MG63 (cell line): ENCODE measurements at places on chromosomes 2 and 18. TPM values are rescaled to one million over a fixed set of nuclear protein-coding genes. Genes with fewer than 3 reads are reported as not detected.

- no peak for DNase-seq
Measured at GRCh38 chr2:30346471-30347169, 100.4 kb upstream of the LCLAT1 start.

GRCh38 chr2:26917135-26917836 is 53.2 kb upstream of the MAPRE3 start:
- no peak for DNase-seq

DNA sequence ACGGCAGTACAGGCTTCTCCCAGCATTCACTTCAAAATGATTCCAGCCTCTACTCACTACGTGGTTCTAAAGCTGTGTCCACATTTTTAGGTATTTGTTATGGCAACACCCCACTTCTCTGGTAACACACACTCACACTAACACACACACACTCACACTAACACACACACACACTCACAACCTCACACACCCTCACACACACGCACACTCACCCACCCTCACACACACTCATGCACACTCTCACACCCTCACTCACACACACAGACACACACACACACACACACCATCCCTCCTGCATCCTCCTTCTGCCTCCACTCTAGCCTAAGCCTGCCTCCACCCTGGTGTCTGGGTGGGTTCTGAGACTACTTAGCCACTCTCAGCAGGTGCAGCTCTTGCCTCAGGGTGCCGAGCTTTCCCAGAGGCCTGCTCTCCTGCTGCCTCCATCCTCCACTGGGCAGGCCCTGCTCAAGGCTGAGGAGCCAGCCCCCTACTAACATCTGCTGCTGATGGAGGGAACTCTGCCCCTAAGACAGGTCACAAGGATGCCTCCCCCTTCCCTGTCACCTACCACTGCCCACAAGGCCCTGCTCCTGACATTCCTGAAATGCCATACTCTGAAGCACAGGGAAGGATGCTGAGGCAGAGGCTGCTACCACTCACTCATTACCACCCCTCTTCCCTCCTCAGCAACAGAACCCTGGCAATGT is 63.9 kb downstream of the NCAPH start:
- no peak for DNase-seq

The STARD6 gene
- 1.3 TPM in 1 of 2 replicates, not detected in the other for total RNA-seq

DNA sequence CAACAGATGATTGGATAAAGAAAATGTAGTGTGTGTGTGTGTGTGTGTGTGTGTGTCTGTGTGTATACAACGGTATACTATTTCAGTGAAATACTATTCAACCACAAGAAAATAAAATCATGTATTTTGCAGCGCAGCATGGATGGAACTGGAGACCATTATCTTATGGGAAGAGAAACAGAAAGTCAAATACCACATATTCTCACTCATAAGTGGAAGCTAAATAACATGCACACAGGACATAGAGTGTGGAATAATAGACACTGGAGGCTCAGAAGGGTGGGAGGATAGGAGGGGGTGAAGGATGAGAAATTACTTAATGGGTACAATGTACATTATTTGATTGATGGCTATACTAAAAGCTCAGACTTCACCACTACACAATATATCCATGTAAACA is 609.1 kb upstream of the SLC39A10 start:
- no peak for DNase-seq

GRCh38 chr2:109382951-109383350 is 230.8 kb downstream of the SEPTIN10 start:
- DNase-seq, result peak; percentile 53

The ST6GAL2 gene
- total RNA-seq, result not detected in 2 replicates

DNA sequence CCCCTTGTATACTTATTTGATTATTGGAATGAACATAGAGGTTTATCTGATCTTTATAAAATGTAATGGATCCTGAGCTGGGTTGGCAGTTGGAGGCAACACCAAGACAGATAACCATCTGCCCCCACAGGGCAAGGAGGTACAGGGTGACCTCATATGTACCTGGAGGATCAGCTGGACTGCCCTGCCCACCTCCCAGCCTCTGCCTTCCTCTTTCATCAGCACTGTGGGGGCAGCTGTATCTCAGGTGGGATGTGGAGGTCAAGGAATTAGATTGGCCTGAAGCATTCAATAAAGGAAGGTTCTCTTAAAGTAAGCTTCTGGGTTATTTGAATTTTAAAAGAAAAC is 92.6 kb downstream of the LYPD6 start:
- no peak for DNase-seq

The LYG2 gene
- not detected in 2 replicates for total RNA-seq

GRCh38 chr18:79365701-79366100 is 30.0 kb upstream of the NFATC1 start:
- no peak for DNase-seq

DNA sequence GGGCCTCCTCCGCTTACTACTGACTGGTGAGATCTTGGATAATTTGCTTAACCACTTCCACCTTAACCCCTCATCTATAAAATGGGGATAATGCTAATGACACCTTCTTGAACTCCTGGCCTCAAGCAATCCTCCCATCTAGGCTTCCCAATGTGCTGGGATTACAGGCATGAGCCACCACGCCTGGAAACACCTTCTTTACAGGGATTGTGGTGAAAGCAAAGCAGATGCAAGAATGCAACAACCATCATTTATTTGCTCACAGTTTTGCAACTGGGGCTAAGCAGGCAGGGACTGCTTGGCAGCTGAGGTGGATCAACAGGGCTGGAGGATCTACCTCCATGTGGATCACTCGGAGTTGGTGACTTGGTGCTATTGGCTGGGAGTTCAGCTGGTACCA is 76.2 kb upstream of the ZNF532 start:
- DNase-seq, result no peak

The NXPH2 gene
- total RNA-seq, result 5.0 TPM in 1 of 2 replicates, not detected in the other

DNA sequence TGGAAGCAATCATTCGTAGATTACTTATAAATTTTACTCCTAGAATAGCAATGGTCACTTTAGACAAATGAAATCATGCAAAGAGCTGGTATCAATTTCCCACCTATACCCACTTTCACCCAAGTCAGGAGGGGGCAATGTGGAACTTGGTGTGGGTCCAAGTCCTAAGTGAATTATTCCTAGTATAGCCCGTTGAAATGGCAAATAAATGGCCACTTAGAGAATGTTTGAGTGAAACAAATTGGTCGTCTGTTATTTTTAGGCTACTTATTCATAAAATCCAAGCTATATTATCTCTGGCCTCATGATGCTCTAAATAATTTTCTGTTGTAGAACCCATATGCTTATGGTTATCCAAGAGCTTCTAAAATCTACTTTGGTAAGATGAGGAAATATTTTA is 98.1 kb downstream of the MYO3B start:
- DNase-seq, result no peak
